Fibroblast of lung (primary cell): ENCODE measurements at places on chromosomes 6 and 20. TPM values are rescaled to one million over a fixed set of nuclear protein-coding genes. Genes with fewer than 3 reads are reported as not detected.

ENPP1 gene
- 13.1 and 85.4 TPM in 2 replicates for total RNA-seq

C20orf141 gene
- not detected in 2 replicates for total RNA-seq

TULP1 gene
- not detected in 2 replicates for total RNA-seq

GJA1 gene
- total RNA-seq = 154 and 209 TPM in 2 replicates

ABHD16A gene
- total RNA-seq = 62.1 and 72.0 TPM in 2 replicates

TBC1D20 gene
- 28.8 and 33.9 TPM in 2 replicates for total RNA-seq

KPNA5 gene
- 10.0 and 11.6 TPM in 2 replicates for total RNA-seq

PTPN1 gene
- 12.8 and 20.0 TPM in 2 replicates for total RNA-seq

CDS2 gene
- 22.1 and 32.7 TPM in 2 replicates for total RNA-seq

PRSS35 gene
- 5.1 and 6.8 TPM in 2 replicates for total RNA-seq

WFDC5 gene
- not detected in 2 replicates for total RNA-seq

FAXC gene
- 0.17 and 0.51 TPM in 2 replicates for total RNA-seq

EIF2S2 gene
- total RNA-seq = 127 and 140 TPM in 2 replicates

ZFP57 gene
- not detected in 2 replicates for total RNA-seq

STX11 gene
- 0.26 and 0.33 TPM in 2 replicates for total RNA-seq

ZNF322 gene
- 17.3 and 17.7 TPM in 2 replicates for total RNA-seq

PEX3 gene
- total RNA-seq = 20.3 and 25.6 TPM in 2 replicates

DNAH8 gene
- total RNA-seq = under 0.01 TPM in 2 replicates

CCM2L gene
- not detected in 2 replicates for total RNA-seq

FLRT3 gene
- 5.1 and 7.6 TPM in 2 replicates for total RNA-seq

NR2E1 gene
- total RNA-seq = not detected in 2 replicates

BACH2 gene
- 1.5 and 2.6 TPM in 2 replicates for total RNA-seq

UBE2V1 gene
- 31.7 and 33.4 TPM in 2 replicates for total RNA-seq

IL20RA gene
- 0.33 and 0.77 TPM in 2 replicates for total RNA-seq

CST8 gene
- not detected in 2 replicates for total RNA-seq

MROH8 gene
- 1.2 and 1.3 TPM in 2 replicates for total RNA-seq

LHFPL5 gene
- total RNA-seq = not detected in 2 replicates

LSM2 gene
- total RNA-seq = 23.1 and 24.3 TPM in 2 replicates

YTHDF1 gene
- total RNA-seq = 12.8 and 16.3 TPM in 2 replicates

DSP gene
- total RNA-seq = under 0.01 TPM in 1 of 2 replicates, not detected in the other

PDE10A gene
- under 0.01 TPM in 2 replicates for total RNA-seq

SUMO4 gene
- total RNA-seq = 1.0 and 2.1 TPM in 2 replicates

KHDRBS2 gene
- total RNA-seq = not detected in 2 replicates

C20orf204 gene
- 0.26 and 0.66 TPM in 2 replicates for total RNA-seq

OR2H1 gene
- total RNA-seq = not detected in 2 replicates

DEFB110 gene
- not detected in 2 replicates for total RNA-seq

WFDC8 gene
- not detected in 2 replicates for total RNA-seq

NKX2-4 gene
- not detected in 2 replicates for total RNA-seq

NELFCD gene
- total RNA-seq = 46.2 and 46.9 TPM in 2 replicates

NPEPL1 gene
- 18.7 and 24.6 TPM in 2 replicates for total RNA-seq

MTFR2 gene
- 0.26 and 0.83 TPM in 2 replicates for total RNA-seq

HLA-DRA gene
- 0.17 and 1.0 TPM in 2 replicates for total RNA-seq

KIFC1 gene
- total RNA-seq = 0.51 and 5.3 TPM in 2 replicates

PSORS1C1 gene
- 0.66 and 1.8 TPM in 2 replicates for total RNA-seq

TTK gene
- total RNA-seq = 0.51 and 6.1 TPM in 2 replicates
